ENCODE measurements at places on chromosomes 7 and 10.

GRCh38 chr7:69661342-69661741, 63.1 kb downstream of the AUTS2 start:
- no peak for DNase-seq

- DNase-seq = no peak
Observed at GRCh38 chr7:146359176-146359575, 242.6 kb downstream of the CNTNAP2 start.

GRCh38 chr7:101936611-101937231, 119.3 kb downstream of the CUX1 start:
- DNase-seq = no peak

DNA sequence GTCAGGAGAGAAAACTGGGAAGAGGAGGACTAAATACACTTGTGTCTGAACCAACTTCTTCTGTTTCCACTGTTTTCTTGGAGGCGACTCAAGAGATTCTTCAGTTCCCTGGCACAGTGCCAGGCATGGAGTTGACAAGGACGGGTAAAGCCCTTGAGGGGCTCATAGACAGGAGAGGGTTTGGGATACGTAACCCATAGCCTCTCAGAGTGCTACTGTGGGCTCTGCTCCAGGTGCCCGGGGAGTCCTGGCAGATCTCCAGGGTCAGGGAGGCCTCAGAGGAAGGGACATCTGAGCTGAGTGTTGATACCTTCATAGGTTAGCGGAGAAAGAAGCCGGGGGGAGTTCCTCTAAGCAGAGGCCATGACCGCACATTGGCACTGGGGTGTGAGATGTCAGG, 42.0 kb downstream of the GALNT17 start:
- DNase-seq = no peak

All from globus pallidus (tissue), 1 donor.